ENCODE measurements at places on chromosomes 4 and X. TPM values are rescaled to one million over a fixed set of nuclear protein-coding genes. Genes with fewer than 3 reads are reported as not detected.

MTMR1 gene
- total RNA-seq, result 16.8 TPM

DNA sequence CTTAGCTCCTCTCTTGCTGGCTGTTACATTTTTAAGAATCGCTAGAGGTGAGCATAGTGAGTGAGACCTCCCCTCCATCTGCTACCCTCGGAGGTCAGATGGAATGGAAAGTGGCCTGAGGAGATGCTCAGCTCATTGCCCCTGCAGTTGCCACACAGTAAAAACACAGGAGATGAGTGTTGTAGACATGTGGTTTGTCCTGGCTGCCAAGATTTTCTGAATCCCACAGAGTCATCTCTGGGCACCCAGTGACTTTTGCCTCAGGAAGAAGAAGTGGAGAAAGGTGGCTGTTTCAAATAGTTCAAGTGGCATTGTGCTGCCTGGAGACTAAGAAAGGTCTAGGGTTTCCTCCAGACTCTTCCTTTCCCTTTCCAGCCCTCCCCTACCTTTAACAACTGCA, 271.0 kb downstream of the STK32B start:
- DNase-seq, result no peak
- no peak overlapping the region for H3K27ac ChIP-seq
- H3K4me1 ChIP-seq, result no peaks in the 10 kb centered on the region

- DNase-seq, result peak; percentile 83
- H3K4me1 ChIP-seq, result peaks cover 12% of the 10 kb centered on the region
- H3K27me3 ChIP-seq, result no peaks in the 10 kb centered on the region
- no peak overlapping the region for H3K4me3 ChIP-seq
These were observed 177.9 kb downstream of the AFAP1 start for GRCh38 chr4:7761720-7762119.

ATOH1 gene
- not detected for total RNA-seq

ZNF185 gene
- 18.3 TPM for total RNA-seq

DNA sequence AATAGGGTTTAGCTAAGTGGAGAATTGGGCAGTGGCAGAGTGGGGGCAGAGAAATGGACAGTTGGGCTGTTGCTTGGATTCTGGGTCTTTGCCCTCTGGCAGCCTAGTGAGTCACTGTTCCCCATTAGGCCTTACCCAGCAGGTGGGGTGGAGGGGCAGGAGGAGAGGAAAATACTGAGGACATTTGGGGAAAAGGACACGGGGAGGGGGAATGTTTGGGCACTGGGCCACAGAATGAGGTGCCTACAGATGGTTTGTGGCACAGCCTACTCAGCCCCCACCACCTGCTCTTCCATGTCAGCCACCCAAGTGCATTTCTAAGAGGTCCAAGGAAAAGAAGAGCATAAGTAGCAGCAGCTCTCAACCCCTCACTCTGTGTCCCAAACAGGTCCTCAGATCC, 13.0 kb downstream of the SLC16A2 start:
- H3K27ac ChIP-seq, result no peak overlapping the region
- H3K4me1 ChIP-seq, result peaks cover 2% of the 10 kb centered on the region
- H3K27me3 ChIP-seq, result peaks cover 11% of the 10 kb centered on the region
- DNase-seq, result no peak

GRCh38 chrX:22060415-22061280, 28.5 kb downstream of the PHEX start:
- H3K4me3 ChIP-seq, result no peak overlapping the region
- no peak for DNase-seq

TMEM35A gene
- total RNA-seq, result 1.1 TPM

GRCh38 chr4:89324671-89325070, 17.1 kb upstream of the GPRIN3 start:
- no peaks in the 10 kb centered on the region for H3K4me1 ChIP-seq
- H3K27me3 ChIP-seq, result no peaks in the 10 kb centered on the region
- H3K27ac ChIP-seq, result no peak overlapping the region

SMPX gene
- total RNA-seq, result 281 TPM

GRCh38 chrX:52378870-52379269, 10.0 kb downstream of the XAGE2 start:
- H3K27me3 ChIP-seq, result peaks cover 30% of the 10 kb centered on the region
- no peaks in the 10 kb centered on the region for H3K36me3 ChIP-seq
- H3K27ac ChIP-seq, result no peak overlapping the region
- no peak for DNase-seq

EMCN gene
- 36.1 TPM for total RNA-seq

SRD5A3 gene
- total RNA-seq, result 11.1 TPM

DKK2 gene
- total RNA-seq, result 45.0 TPM

SPON2 gene
- 54.3 TPM for total RNA-seq

ATP2B3 gene
- total RNA-seq, result 0.18 TPM

DNA sequence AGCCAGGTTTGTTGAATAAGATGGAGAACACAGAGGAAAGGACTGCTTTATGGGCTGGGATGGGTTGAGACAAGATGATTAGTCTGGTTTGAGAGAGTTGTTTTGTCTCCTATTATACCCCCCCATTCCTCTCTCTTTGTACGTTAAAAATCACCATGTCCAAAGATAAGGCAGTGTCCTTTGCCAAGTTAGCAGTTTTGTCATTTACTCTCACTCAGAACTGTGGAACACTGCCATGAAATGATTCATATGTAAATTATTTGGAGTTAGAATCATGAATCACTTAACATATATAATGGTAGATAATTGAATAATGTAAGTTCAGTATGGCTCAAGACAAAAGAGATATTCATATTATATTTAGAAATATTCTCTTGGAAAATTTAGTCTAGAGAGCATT, 151.3 kb downstream of the DCLK2 start:
- peak; percentile 44 for DNase-seq
- peaks cover 12% of the 10 kb centered on the region for H3K36me3 ChIP-seq
- no peak overlapping the region for H3K4me3 ChIP-seq

MAGEC3 gene
- 0.04 TPM for total RNA-seq

Data from muscle of leg (tissue), 16 donors.